ENCODE measurements at places on chromosomes 7 and 10. TPM values are rescaled to one million over a fixed set of nuclear protein-coding genes. Genes with fewer than 3 reads are reported as not detected.

ACTL6B gene
- not detected for total RNA-seq

DNA sequence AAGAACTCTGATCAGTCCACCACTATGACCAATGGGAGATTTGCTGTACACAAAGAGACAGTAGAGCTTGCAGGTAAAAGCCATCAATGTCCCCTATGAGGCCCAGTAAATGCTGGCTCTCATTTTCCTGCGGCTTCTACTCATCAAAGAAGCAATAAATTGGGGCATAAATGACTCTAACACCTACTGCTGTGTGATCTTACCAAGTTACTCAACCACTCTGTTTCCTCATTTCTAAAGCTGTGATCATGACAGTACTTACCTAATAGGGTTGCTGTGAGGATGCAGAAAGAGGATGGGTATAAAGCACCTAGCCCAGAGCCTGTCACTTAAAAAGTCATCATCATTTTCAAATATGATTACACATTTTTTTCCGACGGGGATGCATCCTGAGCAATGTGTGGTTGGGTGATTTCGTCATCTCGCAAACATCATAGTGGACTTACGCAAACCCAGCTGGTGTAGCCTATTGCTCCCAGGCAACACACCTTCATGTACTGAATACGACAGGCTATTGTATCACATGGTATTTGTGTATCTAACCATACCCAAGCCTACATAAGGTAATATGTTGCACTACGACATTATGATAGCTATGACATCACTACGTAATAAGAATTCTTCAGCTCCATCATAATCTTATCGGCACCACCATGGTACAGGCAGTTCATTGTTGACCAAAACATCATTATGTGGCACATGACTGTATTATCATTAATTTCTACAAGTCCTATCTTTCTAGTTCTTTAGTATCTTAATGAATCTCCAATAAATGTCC is 7.1 kb upstream of the MGMT start:
- DNase-seq = no peak

IGF2BP3 gene
- 111 TPM for total RNA-seq

GRCh38 chr7:140242057-140243031 is 65.6 kb upstream of the KDM7A start:
- DNase-seq = no peak

- DNase-seq = no peak
Measured at GRCh38 chr7:158074896-158075632, 512.6 kb downstream of the PTPRN2 start.

DNA sequence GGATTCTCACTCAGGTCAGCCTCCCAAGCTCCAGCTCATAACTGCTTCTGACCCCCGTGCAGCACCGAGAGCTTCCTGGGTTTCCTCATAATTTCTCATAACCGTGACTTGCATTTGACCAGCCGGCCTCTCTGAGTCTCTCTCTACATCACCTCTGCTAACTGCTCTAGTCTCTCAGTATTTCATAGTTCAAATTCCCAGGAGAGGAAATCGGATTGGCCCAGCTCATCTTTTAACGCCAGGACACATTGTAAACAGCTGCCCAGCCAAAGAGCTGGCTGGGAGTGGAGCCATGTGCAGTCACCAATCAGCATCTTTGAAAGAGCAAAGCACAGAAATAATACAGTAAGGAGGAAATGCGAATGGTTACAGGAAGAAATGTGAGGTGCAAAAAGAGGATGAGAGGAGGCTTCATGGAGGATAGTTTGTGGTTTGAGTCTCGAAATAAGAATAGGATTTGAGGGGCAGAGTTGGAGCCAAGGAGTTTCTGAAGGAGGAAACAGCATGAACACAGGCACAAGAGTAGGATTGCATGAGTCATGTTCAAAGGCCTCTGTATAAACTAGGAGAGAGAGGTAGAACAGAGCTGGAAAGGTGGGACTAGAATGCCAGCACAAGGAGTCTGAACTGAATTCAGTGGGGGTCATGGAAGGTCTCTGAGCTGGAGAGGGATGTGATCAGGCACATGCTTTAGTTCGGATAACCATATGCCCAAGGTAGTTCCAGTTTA is 15.2 kb upstream of the LBX1 start:
- DNase-seq = no peak

FZD1 gene
- 3.2 TPM for total RNA-seq

DNA sequence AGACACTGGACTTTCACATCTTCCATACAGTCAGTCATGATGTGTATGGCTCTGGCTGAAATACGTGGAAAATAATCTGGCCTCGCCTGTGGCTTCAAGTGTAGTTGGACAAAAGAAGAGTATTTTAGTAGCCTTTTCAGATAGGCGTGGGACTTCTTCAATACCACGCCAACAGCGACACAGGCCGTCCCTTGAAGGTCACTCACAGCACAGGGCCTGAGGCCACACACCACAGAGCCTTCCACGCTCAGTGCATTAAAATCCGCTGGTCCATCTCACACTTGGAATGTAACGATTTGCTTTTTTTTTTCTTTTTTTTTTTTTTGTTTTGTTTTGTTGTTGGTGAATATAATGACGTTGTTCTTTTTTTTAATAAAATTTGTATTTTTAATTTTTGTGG is 51.8 kb upstream of the SUN1 start:
- no peak for DNase-seq

- no peak for DNase-seq
Measured at GRCh38 chr10:12644380-12645144, 295.2 kb downstream of the CAMK1D start.

- DNase-seq = no peak
Measured at GRCh38 chr10:44983895-44984278, 5.3 kb upstream of the DEPP1 start.

- no peak for DNase-seq
Measured at GRCh38 chr7:108413782-108414492, 42.3 kb downstream of the NRCAM start.

MSMB gene
- 7.4 TPM for total RNA-seq

DNA sequence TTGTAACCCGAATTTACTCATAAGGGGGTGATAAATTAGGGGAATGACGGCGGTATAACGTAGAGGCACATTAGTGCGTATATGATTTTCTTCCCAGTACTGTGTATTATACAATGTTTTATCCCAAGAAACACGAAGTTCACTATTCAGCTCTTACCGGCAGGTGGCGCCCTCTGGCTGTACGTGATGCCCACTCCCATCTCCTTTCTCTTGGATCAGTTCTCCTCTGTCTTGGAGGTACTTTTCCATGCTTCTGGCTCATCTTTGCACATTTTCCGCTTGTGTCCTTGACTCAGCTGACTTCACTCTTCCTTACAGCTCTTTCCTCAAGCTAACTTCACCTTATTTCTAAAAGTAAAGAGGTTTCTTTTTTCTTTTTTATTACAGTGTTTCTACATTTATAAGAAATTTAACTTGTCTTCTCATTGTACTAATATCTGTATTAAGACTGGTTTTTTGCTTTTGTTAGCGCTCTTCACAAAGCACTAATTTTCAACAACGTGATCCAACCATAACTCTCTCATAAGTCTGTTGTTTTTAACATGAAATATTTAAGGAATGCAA is 21.3 kb downstream of the TMEM176B start:
- peak; percentile 86 for DNase-seq

GRCh38 chr7:55426676-55427075 is 61.5 kb downstream of the LANCL2 start:
- no peak for DNase-seq

DNA sequence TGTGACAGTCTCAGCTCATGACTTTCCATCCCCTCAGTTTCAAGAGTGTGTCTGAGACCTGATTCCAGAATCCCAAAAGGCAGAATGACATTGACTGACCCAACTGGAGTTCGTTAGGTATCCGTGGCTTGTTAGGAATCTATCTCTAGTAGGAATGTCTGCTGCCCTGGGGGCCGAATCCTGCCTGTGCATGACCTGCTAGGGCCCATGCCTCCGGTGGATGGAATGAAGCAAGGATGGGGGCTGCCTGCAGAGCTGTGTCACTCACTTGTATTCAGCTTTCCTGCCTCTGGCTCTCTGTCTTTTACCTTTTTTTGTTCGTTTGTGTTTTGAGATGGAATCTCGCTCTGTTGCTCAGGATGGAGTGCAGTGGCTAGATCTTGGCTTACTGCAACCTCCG is 129.5 kb downstream of the SDK1 start:
- DNase-seq = no peak

- no peak for DNase-seq
Measured at GRCh38 chr10:1762076-1762475, 24.8 kb upstream of the ADARB2 start.

VKORC1L1 gene
- 25.3 TPM for total RNA-seq

- DNase-seq = no peak
Measured at GRCh38 chr7:4689151-4689550, 7.1 kb downstream of the FOXK1 start.

GRCh38 chr10:131841131-131841660 is 59.6 kb upstream of the PPP2R2D start:
- no peak for DNase-seq

- DNase-seq = no peak
Measured at GRCh38 chr7:128164955-128165670, 76.0 kb upstream of the LEP start.

DNA sequence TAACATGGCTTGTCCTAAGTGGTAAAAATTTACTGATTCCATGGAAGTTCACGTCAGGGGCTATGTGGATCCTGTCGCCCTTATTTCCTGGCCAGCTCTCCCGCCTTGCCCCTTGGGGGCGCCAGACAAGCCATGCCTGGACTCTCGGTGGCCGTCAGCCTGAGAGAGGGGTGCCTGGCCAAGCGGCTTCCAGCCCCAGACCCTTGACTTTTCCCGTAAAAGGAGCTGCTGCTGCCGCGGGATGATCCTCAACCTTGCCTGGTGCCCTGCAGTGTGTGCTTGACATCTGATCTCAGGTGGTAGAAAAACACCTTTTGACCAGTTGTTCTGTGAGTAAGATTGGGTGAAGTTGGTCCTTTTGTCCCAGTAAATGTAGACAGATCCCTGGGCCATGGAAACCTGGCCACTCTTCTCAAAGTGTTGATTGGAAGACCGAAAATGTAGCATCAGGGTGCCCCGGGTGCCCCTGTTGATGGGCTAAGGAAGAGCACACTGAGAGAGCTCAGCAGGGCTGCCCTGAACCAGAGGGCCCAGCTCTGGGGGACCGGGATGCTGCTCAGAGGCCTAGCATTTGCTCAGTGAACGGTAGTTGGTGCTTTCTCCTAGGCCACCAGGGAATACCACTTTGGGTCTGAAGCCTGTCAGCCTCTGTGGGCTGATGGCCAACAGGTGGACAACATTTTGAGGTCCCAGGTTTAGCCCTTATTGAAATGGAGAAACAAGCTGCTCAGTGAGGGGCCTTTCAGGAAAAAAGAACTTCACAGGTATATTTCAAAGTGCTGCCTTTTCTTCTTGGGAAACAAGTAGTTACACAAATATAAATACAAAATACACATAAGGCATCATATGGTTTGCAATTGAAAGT is 162.5 kb downstream of the LRMDA start:
- no peak for DNase-seq

DNA sequence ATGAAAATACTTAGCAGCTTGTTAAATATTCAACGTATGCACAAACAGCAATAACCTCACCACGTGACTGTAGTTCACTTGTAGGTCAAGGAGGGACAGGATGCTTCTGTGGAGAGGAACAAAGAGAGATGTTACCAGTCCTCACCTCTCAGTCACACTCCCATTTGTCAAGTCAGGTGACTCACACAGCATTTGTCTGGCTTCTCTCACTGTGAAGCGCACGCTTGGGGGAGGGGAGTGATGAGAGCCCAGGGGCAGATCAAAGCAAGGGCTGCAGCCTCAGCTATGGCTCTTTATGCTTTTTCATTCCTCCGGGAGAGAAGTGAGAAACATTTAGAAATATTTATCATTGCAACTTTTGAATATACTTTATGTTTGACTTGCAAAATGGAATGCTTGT is 2.9 kb upstream of the RBM20 start:
- peak; percentile 11 for DNase-seq

DNA sequence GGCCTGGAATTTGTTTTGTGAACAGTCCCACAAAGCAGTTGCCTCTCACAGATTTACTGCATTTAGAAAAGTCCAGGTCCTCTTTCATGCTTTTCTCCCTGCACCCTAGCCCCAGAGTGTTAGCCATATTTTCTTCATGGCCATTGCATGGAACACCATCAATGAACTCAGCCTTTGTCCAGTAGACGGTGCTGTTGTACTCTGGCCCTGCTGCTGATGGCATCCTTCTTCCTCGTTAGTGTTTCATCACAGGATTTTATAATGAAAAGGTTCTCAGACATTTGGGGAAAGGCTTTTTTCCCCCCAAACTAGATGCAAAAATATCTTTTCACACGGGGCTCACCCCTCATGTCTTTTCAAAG is 93.0 kb upstream of the SLC25A13 start:
- DNase-seq = peak; percentile 44

TUBAL3 gene
- total RNA-seq = not detected

DNA sequence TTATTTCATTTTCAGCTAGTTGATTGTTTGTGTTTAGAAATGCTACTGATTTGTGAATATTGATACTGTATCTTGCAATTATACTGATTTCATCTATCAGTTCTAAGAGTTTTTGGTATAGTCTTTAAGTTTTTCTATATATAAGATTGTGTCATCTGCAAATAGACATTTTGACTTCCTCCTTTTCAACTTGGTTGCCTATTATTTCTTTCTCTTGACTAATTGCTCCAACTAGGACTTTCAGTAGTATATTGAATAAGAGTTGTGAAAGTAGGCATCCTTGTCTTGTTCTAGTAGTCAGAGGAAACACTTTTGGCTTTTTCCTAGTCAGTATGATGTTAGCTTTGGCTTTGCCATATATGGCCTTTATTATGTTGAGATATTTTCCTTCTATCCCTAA is 20.4 kb downstream of the PHTF2 start:
- no peak for DNase-seq

- peak; percentile 17 for DNase-seq
Measured at GRCh38 chr7:97845622-97846203, 26.5 kb downstream of the ASNS start.

- DNase-seq = no peak
Measured at GRCh38 chr10:51112013-51112412, 37.7 kb downstream of the PRKG1 start.

CPVL gene
- 43.5 TPM for total RNA-seq

DNA sequence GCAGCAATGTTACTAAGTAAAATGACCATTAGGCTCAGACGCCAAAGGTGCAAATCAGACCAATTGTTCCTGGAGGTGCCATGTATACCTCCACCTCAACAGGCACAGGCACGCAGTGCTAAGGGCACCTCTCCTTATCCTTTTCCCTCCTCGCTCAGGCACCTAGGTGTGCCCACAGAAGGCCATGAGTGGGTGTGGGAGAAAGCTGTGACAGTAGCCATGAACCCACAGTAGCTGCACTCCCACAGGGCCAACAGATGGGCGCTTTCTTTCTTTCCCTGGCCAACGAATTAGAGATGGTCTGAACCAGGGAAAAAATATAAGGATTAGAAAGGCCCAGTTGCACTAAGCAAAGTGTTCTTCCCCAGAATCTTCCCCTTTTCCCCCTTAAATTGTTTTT is 15.5 kb upstream of the TNS3 start:
- no peak for DNase-seq

DNA sequence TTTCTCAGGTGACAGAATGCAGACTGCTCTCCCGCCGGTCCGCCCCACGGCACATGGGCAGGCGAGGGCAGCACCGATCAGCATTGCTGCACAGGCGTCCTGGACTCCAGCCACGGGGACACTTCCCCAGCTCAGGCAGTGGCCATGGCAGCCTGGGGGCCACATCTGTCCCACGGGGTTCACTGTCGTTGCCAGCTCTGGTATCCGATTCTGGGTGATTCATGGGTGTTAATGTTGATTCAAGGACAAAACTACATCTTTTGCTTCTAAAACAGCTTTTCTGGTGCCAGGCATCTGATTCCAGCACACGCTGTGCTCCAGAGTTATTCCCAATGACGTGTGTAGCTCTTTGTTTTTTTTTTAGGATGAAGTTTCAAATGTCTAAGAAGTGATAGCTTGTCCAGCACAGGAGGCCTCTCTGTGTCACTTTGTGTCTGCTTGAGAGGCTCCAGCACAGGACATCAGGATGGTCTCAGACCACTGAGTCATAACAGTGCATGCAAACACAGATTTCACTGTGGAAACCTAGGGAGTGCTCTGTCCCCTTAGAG is 218.0 kb downstream of the WDR37 start:
- no peak for DNase-seq

All from Calu3 (cell line).